ENCODE measurements at places on chromosomes 6 and 20.

DNA sequence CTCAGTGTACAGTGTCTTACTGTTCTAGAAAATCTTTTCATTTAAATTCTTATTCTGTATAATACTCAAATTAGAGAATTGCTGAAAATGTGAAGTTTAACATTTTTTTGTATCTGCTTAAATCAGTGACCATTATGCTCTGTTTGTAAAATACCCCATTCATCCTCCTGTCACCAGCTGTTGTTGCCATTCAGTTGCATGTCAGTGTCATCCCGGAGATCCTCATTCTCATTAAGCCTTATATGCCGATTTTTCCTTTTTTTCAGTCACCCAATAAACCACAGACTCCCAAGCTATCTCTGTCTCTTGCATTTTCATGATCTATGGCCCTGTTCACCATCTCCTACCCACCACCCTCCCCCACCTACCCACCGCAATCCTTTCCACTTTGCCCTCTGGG is 20.4 kb downstream of the GTF2H5 start:
- peak; percentile 32 for DNase-seq

DNA sequence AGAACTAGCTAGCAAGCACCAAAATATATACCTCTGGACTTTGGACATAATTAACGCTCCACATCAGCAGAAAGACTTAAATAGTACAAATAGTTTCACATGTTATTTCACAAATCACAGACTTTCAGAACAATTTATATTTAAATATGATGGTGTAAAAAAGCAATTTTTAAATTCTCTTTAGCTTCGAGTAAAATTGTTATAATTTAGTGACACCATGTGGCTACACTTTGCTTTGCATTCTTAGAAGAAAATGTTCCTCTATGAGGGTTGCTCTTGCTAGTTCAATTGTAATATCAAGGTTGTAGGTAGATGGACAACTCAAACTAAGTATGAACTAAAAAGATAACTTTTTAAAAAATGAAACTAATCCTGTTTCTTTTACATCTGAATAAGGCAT is 69.0 kb downstream of the BTBD9 start:
- DNase-seq, result peak; percentile 37

- DNase-seq, result no peak
These were observed at the start of gene SYNE1 for GRCh38 chr6:152637296-152638047. TSS of gene SYNE1 (minus strand) at chr6:152637362. CDS start at chr6:152628331, 9,031 bp downstream.

- DNase-seq, result no peak
These were observed 616.4 kb upstream of the ARID1B start for GRCh38 chr6:156160795-156161165.

Measured in muscle of leg (tissue), 16 donors.